NCI-H2081 treated with DMSO at 0.1 percent for 48 hours (cell line): ENCODE measurements at places on chromosomes 2 and 18.

DNA sequence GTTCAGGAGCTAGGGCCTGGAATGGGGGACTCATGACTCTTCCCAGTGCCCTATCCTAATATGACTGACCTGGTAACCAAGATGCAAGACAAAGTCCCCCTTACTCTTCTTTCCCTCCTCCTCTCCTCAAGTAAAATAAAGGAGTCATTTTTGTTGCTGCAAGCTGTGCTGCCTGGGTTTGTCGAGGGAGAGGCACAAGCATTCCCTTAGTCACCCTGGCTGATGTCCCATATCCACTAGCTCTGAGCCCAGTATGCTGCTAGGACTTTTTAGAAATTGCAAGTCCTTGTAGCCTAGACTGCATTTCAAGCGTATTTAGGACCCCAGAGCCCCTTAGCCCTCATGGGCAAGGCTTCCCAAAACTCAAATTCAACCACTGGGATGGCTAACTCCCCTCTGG is 338.5 kb upstream of the SETBP1 start:
- DNase-seq, result no peak

GRCh38 chr2:197914778-197915177 is 110.4 kb downstream of the PLCL1 start:
- DNase-seq, result no peak

- no peak for DNase-seq
Observed at GRCh38 chr2:81714817-81715216, 1410.3 kb upstream of the LRRTM1 start.

GRCh38 chr2:100747996-100748615 is 71.8 kb upstream of the NPAS2 start:
- DNase-seq, result no peak
